NCI-H510A treated with DMSO at 0.1 percent for 48 hours (cell line): ENCODE measurements at places on chromosomes 11 and 22.

GRCh38 chr22:19040888-19041703 is 81.1 kb downstream of the DGCR2 start:
- no peak for DNase-seq

GRCh38 chr11:18575361-18575760 is 13.2 kb downstream of the UEVLD start:
- DNase-seq = no peak

DNA sequence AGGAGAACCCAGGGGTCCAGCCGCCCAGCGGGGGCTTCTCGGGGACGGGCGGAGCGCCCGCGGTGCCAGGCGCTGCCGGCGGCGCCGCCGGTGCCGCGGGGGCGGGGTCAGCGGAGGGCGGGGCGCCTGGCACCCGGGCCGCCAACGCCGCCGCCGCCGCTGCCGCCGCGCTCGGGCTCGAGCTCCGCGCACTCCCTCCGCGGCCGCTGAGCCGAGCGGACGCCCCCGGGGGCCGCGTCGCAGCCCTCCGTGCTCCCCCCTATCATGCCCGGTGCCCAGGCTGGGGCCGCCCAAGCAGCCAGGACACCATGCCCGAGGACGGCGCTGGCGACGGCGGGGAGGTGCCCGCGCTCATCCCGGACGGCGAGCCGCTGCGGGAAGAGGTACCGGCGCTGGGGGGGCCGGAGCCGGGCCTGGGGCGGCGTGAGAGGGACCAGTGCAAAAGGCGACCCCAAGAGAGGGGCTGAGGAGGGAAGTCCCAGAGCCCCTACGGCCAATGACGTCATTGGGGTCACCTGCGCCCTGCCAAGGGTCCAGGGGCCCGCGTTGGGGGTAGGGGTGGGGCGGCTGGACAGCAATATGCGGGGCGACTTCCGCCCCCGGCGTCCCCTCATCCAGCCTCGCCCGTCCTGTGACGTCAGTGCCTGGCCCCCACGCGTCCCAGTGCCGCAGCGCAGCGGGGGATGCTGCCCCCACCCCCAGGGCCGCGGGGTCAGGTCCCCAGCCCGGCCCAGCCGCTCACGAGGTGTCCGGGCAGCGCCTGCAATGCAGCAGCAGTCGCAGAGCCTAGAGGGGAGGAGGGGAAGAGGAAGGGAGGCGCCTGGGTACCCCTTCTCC is at the start of gene TMEM151A:
Gene TMEM151A (plus strand): TSS at position 189 of the 837 bp plus-strand sequence. CDS start 120 bp downstream, at position 309.
- peak; percentile 43 for DNase-seq

DNA sequence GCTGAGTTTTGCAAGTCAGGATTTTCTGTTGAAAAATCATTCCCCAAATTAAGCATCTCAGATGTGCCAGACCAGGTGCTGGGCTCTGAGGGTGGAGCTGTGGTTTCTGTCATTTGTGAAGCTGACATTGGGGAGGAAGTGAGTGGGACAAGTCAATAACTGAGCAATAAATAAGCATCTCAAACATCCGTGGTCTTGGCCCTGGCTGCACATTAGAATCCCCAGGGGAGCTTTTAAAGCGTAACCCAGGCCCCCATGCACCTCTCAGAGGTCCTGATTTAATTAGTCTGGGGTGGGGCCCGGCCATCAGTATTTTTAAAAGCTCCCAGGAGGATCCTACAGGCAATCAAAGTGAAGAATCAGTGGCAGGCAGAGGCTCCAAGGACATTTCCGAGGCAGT is 420.0 kb downstream of the MN1 start:
- DNase-seq = no peak

DNA sequence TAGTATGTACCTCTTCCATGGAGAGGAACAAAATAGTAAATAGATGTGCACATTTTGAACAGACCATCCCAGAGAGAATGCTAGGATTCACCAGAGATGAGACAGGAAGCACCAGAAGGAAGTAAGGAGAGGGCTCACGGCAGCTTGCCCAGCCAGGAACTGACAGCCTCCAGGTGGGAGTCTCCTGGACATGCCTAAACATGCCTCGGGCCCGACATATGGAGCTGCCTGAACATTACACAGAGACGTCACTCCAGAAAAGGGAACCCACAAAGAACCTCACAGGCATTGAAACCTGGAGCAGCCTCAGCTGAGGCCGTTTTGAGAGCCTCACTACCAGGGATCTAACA is 67.4 kb downstream of the BRD1 start:
- peak; percentile 20 for DNase-seq

- no peak for DNase-seq
These were observed 4.1 kb downstream of the GNAZ start for GRCh38 chr22:23074451-23074850.

DNA sequence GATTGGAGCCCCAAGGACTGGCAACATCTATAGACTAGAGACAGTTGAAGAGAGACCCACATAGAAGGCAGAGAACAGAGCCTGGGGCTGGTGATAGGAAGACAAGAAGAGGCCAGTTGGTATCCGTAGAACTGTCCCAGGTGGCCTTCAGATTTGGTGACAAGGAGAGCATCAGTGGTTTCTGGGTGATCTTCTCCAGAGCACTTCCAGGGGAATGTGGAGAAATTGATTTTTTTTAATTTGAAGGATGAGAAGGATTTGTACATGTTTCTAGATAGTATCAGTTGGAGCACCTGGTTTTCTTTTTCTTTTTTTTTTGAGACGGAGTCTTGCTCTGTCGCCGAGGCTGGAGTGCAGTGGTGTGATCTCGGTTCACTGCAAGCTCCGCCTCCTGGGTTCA is 14.8 kb downstream of the SLC3A2 start:
- DNase-seq = no peak

GRCh38 chr11:10674440-10674855 is 19.1 kb downstream of the IRAG1 start:
- DNase-seq = no peak

GRCh38 chr22:41914611-41915034 is 251 bp downstream of the SHISA8 start:
- no peak for DNase-seq

GRCh38 chr11:27496461-27496860 is 10.1 kb downstream of the LIN7C start:
- DNase-seq = no peak

- DNase-seq = no peak
These were observed 25.0 kb upstream of the PHLDA2 start for GRCh38 chr11:2954263-2954662.

- DNase-seq = no peak
These were observed 14.2 kb downstream of the SAAL1 start for GRCh38 chr11:18091731-18092130.

DNA sequence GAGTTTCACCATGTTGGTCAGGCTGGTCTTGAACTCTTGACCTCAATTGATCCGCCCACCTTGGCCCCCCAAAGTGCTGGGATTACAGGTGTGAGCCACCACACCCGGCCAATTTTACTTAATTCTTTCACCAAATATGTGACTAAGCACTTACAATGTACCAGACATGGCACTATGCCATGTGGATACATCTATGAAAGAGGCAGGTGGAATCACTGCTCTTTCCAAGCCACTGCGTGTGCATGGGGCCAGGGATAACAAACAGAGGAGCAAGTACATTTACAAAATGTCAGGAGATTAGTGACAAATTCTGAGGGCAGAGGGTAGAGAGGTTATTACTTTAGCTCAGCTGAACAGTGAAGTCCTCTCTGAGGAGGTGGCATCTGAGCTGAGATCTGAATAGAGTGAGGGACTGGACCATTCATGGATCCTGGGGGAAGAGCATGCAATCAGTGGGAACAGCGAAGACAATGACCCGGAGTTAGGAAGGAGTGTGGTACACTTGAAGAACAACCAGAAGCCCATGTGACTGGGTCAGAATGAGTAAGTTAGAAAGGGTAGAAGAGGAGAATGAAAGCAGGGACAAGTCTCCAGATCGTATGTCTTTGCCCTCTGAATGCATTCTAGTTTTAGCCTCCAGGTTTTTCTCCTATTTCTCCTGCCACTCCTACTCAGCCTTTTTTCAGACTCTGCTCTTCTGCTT is 38.3 kb upstream of the GRAMD1B start:
- DNase-seq = no peak

- no peak for DNase-seq
These were observed 6.0 kb upstream of the RAB3IL1 start for GRCh38 chr11:61923166-61924063.

- no peak for DNase-seq
These were observed 276.1 kb upstream of the NCAM1 start for GRCh38 chr11:112685111-112685510.

GRCh38 chr22:41332217-41332939 is 31.1 kb downstream of the ZC3H7B start:
- no peak for DNase-seq
